ENCODE measurements at places on chromosomes 12 and 14.
A peak's percentile ranks its signal among the peaks of the same experiment; 100 is the strongest.

DNA sequence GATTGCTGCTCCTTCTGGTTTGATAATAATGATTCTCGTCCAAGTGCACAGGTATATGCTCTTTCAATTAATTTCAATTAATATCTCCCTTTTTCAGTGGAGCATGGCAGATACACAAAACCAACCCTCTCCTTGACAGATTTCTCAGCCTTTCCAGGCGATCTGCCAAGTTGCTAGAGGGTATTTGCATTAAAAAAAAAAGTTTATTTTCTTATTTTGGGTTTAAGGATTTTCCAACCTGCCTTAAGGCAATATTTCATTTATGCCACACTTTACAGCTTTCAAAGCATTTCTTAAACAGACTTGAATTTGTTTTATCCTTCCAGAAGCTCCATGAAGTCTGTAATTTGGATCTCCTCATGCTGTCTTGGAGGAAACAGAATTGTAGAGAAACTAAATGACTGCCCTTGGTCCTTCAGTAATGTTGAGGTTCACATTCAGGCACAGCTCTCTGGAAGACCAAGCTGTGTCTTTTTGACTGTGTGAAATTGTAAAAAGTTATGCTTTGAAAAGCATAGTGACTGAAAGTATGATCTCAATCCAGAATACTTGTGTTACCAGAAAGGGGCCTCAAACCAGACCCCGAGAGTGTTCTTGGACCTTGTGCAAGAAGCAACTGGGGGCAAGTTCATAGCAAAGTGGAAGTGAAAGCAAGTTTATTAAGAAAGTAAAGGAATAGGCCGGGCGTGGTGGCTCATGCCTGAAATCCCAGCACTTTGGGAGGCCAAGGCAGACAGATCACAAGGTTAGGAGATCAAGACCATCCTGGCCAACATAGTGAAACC, 2.3 kb downstream of the DGLUCY start:
- peak; percentile 39 for DNase-seq

DNA sequence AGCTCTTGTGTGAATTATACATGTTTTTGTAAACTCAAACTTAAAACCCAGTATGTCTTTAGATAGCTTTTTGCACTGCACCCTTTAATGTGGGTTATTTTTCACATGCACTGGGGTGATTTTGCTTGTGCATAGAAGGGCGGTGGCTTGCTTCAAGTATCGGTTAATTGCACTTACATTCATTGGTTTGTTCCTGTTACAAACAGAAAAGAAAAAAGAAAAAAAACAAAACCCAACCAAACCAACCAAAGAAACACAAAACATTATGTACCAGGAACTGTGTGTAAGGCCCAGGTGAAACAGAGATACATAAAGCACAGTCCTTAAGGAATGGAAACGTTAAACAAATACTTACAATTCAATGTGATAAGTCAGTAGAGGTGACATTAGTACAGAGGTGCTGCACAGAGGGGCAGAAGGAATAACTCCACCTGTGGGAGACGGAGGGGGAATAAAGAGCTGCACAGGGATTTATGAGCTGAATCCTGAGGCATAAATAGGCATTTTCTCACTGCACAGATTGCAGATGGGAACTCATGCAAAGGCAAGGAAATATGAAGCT, 151.4 kb downstream of the KTN1 start:
- DNase-seq = no peak

DNA sequence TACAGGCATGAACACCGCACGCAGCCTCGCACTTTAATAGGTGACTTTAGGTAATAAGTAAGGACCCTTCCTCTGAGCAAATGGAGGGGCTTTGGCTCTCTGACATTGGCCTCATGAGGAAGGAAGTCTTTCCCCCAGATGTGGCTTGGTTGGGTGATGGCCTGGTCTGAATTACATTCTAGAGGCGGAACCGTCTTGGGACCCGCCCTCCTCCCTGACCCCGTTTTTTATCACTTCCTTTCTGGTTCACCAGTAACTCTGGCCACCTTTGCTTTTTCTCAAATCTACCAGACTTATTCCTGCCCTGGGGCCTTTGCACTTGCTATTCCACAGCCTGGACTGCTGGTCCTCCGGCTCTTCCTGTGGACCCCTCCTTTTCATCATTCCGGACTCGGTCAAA, 13.4 kb downstream of the ALDH2 start:
- no peak for DNase-seq

- no peak for DNase-seq
Observed at GRCh38 chr12:83665634-83666218, 979.0 kb downstream of the TMTC2 start.

DNA sequence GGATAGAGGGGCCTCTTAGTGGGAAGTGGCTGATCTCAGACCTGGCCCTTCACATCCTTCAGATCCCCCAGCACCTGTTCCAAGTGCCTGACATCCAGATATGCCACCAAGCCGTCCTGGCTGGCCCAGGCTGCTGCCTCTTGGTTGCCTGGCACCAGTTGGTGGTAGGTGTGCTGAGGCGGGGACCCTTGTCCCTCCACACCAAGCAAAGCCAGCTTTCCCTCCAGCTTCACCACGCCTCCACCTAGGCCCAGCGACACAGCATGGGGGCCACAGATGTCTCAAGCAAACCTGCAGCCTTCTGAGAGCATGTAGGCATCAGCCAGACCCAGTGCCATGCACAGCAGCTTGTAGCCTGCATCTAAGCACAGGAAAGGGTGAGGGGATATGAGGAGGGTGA, 3.5 kb upstream of the CD63 start:
- no peak for DNase-seq

GRCh38 chr12:51714666-51715065, 123.6 kb downstream of the SCN8A start:
- DNase-seq = no peak

GRCh38 chr14:100078997-100079725, 13.9 kb downstream of the EVL start:
- peak; percentile 80 for DNase-seq

DNA sequence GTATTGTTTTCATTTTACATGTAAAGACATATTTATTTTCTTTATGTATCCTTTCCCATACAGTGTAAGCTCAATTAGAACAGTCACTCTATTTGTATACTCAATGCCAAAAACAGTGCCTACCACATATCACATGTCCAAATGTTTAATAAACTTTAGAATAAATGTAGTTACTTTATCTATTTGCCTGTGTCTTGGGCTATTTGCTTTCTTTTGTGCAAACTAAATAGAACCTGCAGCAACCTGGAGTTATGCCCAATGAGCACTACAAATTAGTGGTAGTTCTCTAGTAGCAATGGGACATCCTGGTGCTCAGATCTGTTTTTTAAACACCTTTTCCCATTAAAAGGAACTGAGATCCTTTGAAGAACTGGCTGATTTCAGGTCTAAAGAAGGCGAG, 186.7 kb downstream of the PPFIA2 start:
- no peak for DNase-seq

DNA sequence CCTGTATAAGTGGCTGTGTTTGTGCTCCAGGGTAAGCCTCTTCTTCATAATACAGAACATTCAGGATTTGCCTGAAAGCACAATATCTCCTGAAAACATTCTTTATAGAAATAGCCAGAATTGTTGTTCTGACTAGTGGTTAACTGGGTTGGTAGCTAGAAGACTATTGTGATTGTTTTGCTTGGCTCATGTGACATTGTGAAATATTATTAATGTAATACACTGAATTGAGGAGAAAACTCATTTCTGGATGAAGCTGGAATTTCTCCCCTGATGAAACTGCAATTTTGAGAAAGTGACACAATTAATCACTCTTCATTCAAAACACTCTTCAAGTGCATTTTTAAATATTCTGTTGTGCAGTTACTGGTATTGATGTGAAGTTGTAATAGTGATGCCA, 172.3 kb upstream of the PTPRQ start:
- no peak for DNase-seq

- no peak for DNase-seq
Observed at GRCh38 chr14:90813442-90813841, 2.8 kb downstream of the TTC7B start.

GRCh38 chr14:61961369-61961768, 199.1 kb downstream of the SNAPC1 start:
- no peak for DNase-seq

DNA sequence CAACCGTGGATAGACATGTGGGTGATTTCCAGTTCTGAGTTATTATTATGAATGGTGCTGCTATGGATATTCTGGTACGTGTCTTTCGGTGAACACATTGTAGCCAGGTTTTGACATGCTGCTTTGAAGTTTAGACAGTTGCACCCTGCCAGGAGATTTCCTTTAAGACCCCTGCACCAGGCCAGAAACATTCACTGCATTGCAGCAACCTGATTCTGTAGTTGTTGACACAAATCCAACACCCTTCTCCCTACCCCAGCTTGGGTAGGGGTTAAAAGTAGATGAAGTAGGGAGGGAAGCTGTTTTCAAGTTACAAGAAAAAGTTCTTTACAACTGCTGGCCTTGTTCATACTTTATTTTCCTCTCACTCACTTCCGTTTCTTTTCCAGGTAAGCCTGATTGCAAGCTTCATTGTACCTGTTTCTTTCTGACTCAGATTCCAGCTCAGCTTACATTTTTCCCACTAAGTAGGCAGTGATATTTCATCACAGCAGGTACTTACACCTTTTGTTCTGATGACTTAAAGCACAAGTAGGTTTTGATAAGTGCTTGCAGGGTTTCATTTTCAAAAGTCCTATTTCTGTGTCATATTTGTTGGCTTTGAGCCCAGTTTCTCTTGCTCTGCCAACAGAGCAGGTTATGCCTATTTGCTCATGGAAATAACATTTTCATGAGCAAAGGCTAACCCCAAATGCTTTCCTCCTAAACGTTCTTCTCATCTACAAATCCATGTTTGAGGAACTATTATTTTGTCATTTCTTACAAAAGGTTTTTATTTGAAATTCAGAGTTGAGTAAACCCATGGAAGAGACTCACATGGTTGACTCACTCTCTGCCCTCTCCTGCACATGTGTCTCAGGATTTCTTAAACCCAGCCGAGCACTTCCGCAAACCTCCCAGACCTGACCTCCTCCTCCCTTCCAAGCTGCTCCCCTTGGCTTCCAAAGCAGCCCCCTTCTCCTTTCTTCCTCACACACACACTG, 12.1 kb upstream of the LTA4H start:
- no peak for DNase-seq

DNA sequence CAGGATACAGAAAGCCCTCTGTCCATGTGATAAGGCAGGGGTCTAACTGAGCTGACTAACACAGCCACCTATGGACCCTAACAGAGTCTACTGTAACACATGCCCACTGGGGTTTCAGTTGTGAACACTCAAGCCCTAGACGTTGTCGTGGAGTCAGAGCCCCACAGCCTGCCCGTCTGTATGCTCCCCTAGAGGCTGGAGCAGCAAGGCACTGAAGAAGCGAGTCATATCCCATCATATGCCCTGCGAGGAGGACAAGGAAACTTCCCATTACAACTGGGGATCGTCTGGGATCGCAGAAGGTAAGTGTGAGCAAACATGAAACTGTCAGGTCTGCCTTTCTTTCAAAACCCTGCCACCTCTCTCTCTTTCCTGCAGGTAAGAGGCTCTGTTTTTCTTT, 138.1 kb downstream of the GPR65 start:
- DNase-seq = no peak

DNA sequence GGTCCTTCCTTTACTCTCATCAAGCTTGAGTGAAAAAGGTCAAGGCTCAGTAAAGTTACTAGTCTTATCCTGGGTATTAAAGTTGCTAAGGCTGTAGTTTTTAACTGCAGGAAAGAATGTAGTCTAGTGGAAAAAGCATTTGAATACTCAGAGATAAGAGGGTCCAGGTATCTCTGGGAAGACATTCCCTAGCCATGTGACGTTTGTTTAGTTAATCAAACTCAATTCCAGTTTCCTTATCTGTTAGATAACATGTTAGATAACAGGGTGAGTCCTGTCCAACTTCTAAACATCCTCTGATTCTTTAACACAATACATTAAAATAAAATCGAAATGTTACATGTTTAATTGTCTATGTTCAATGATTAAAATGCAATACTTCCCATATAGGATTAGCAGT, 720.7 kb upstream of the LMO3 start:
- no peak for DNase-seq

- no peak for DNase-seq
Observed at GRCh38 chr12:51334764-51335163, 10.8 kb upstream of the BIN2 start.

DNA sequence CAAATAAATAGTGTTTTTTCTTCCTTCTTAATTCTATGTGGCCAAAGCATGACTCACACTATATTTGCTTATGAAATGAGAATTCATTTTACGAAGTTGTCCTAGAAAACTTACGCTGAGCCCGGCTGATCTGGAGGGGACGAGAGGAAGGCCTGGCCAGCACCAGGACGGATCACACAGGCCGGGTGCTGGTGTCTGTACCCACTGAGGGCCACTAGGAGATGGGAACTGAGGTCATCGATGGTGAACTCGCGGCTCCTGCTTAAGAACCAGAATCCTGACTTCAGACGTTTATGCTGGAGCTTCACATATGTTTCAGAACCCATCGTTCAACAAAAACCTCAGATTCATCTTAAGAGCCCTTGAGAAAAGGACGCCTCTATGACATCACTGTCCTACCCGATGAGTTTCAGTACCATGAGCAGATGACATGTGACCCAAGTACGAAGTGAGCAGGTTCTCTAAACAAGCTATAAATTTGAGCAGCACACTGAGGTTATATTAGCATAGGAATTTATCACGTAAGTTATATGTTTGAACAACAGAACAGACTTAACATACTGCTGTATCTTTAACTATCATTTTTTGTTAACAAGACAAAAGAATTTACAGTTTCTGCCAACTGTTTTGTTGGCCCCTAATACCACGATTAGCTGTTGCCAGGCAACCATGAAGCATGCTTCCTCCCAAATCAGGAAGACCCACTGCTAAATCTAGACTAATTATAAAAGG, 111.9 kb downstream of the FOXN3 start:
- DNase-seq = peak; percentile 18

DNA sequence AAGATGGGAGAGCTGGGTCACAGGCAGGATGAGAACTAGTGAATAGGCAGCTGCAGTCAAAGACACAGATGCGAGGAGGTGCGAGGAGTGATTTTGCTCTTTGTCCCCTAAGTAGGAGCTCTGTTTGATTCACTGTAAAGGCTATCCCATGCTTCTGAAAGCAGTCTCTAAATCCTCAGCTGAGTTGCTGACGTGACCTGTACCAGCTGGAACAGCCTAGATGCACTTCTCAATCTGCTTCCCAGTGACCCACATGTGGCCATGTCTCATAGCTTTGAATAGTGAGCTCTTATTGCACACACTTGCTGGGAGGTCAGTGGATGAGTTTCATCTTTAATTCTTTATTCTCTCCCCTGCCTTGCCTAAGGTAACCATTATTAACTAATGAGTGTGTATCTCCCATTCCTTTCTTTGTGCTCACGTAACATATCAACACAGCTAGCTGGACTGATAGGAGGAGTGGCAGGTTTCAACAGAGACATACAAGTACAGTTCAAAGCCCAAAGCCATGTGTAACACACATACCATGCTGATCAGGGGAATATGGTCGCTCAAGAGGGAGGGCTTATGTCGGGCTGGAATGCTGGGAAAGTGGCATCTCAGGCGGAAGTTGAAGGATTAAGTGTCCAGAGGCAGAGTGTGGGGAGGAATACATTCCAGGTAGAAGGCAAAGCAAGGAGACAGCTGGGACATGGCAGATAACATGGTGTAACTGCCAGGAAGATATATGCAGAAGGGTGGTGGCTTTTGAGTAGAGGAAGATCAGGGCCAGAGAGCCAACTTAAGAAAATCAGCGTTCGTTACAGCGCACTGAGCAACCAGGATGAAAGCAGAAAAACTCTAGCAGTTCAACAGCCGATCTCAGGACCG, 15.4 kb upstream of the YY1 start:
- no peak for DNase-seq

- no peak for DNase-seq
Observed at GRCh38 chr14:84922370-84922769, 607.6 kb upstream of the FLRT2 start.

All from activated CD4-positive, alpha-beta T cell treated with anti-CD3 and anti-CD28 coated beads for 48 hours (primary cell).